HL-60 (cell line): ENCODE measurements at places on chromosomes 7 and 10.

- DNase-seq = no peak
These were observed 3.5 kb downstream of the GIMAP8 start for GRCh38 chr7:150453892-150454291.

DNA sequence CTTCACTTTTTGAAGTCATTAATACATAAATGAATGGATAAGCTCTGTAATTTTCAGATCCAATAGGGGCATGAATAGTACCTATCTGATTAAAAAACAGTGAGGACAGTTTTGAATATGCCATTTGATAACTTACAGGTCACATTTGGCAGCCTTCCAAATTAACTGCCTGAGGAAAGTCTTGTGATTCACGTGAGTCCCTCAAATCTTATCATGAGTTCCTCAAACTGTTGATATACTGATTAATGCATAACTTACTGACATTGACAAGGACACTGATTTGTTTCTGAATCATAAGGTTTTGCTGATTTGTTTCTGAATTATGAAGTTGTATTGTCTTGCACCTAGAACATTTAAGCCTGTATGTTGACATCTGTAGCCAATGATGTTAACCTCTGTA, 55.1 kb downstream of the ANKMY2 start:
- no peak for DNase-seq

GRCh38 chr10:115856580-115856979, 416.4 kb downstream of the GFRA1 start:
- no peak for DNase-seq

GRCh38 chr10:118596426-118597124, 1.1 kb upstream of the PRLHR start:
- DNase-seq = no peak

DNA sequence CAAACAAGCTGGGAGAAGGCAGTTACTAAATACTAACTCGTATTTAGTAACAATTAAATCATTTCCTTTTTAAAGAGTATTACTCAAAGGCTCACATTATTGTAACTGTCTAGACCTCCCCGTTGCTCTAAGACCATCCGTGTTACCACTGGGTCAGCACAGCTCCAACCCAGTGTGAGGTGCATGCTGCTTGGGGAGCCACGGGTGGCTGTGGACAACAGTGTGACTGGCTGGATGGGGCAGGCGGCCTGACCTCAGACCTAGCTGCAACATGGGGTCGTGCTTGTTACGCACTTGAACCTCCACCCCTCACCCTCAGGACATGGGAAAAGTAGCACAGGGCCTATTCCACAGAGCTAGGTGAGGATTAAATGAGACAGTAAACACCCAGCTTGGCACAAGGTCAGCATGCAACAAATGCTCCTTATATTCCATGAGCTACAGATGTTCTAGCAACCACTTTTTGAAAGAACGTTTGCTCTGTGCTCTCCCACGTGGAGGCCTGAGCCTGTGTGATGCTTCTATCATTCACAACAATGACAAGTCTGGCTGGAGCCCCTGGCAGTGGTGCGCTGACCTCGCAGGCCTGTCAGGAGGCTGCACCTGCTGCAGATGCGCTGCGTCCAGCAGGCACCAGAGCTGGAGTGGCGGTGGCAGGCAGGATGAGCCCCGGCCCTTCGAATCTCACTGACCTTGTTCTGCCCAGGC, 135.7 kb downstream of the PKD1L1 start:
- DNase-seq = no peak

- DNase-seq = no peak
These were observed 209.1 kb downstream of the CREB5 start for GRCh38 chr7:28621369-28621841.

DNA sequence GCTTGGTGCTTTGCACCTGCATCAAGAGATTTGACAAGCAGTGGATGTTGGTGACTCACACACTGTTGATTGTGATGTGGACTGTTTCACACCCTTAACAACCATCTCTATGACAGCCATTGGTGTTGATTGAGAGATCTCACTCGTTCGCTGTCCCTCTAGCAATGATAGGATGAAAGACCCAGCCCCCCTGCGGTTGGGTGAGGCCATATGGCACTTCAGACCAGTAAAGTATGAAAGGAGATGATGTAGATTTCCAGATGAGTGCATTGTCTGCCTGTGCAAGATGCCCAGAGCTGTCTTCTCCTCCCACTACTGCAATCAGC, 138.7 kb upstream of the PRR15 start:
- DNase-seq = no peak

GRCh38 chr10:49139028-49139845, 5.4 kb upstream of the FAM170B start:
- no peak for DNase-seq
